ENCODE measurements at places on chromosomes 13 and 19.

- no peaks in the 10 kb centered on the region for H3K36me3 ChIP-seq
- no peak for DNase-seq
- H3K27me3 ChIP-seq, result no peaks in the 10 kb centered on the region
- peaks cover 21% of the 10 kb centered on the region for H3K4me1 ChIP-seq
Measured at GRCh38 chr13:26813980-26814348, 53.4 kb upstream of the GPR12 start.

GRCh38 chr13:43266936-43267615, 243.7 kb downstream of the DNAJC15 start:
- H3K4me1 ChIP-seq, result peaks cover 7% of the 10 kb centered on the region
- no peaks in the 10 kb centered on the region for H3K27me3 ChIP-seq
- no peaks in the 10 kb centered on the region for H3K36me3 ChIP-seq
- DNase-seq, result no peak
- no peak overlapping the region for H3K27ac ChIP-seq

DNA sequence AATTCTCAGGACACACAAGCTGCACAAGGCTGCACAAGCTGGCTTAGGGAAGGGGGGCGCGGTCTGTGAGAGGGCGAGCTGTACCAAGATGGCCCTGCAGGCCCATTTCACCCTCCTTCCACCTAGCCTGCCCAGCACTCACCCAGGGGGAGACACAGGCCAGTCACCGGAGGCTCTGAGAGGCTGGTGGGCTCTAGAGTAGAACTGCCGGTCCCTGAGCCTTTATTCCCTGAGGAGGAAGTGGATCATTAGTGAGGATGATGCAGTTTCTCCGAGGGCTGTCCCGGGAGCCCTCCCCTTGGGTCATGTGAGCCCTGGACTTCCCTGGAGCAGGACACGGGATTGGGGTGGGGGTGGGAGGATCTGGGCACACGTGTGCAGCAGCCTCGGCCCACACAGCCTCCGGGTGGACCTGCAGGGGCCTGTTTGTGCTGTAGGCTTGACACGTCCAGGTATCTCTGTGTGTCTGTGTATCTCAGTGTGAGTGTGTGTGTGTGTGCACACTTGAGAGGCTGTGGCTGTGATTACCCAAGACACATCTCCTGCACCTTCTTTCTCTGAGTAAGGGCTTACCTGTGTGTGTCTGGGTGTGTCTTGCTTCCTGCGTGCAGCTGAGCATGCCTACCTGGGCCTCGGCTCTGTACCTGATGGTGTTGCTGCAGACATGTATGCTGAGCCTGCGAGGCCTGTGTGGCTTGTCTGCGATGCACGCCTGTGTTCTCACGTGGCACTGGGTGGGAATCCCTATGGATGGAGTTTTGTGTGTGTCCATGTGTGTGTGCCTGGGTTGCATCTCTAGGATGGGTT, at the start of gene ACP5:
Gene ACP5 (minus strand): TSS at position 195 of the 807 bp plus-strand sequence. CDS start 328 bp downstream, outside the sequence.
- H3K36me3 ChIP-seq, result no peaks in the 10 kb centered on the region
- H3K4me3 ChIP-seq, result no peak within 1 kb of the TSS
- H3K27ac ChIP-seq, result no peak within 1 kb of the TSS
- peaks cover 13% of the 10 kb centered on the region for H3K27me3 ChIP-seq
- H3K4me1 ChIP-seq, result no peaks in the 10 kb centered on the region
- DNase-seq, result peak; percentile 27

DNA sequence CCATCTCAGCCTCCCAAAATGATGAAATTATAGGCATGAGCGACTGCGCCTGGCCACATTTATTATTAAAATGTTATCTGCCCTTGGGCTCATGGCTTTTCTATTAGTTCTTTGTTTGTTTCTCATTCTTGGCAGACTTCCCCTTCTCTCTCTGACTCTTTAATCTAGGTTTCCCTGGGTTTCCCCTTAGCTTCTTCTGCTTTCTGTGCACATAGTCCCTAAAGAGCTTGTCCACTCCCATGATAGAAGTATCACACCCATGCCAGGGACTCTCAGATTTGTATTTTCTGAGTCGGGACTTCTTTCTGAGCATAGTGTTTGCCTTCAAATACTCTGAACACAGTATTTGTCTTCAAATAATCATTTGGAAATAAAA, 38.6 kb upstream of the ITM2B start:
- H3K27me3 ChIP-seq, result peaks cover 1% of the 10 kb centered on the region
- no peak overlapping the region for H3K27ac ChIP-seq
- H3K36me3 ChIP-seq, result no peaks in the 10 kb centered on the region

- DNase-seq, result no peak
- H3K27me3 ChIP-seq, result peaks cover 22% of the 10 kb centered on the region
- H3K4me3 ChIP-seq, result peak overlapping the region; percentile 90
Measured at GRCh38 chr19:47512183-47512947, 2.5 kb downstream of the NAPA start.

DNA sequence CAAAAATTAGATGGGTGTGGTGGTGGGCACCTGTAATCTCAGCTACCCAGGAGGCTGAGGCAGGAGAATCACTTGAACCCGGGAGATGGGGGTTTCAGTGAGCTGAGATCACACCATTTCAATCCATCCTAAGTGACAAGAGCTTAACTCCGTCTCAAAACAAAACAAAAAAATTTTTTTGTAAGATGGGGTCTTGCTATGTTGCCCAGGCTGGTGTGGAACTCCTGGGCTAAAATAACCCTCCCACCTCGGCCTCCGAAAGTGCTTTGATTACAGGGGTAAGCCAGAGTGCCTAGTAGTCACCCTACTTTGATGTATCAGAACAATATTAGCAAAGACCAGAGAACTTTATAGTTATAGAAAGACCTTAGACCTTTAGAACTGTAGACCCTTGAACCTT, 7.9 kb downstream of the SPTBN4 start:
- no peak overlapping the region for H3K27ac ChIP-seq
- no peak overlapping the region for H3K4me3 ChIP-seq
- H3K36me3 ChIP-seq, result no peaks in the 10 kb centered on the region
- peaks cover 2% of the 10 kb centered on the region for H3K27me3 ChIP-seq
- H3K4me1 ChIP-seq, result no peaks in the 10 kb centered on the region

DNA sequence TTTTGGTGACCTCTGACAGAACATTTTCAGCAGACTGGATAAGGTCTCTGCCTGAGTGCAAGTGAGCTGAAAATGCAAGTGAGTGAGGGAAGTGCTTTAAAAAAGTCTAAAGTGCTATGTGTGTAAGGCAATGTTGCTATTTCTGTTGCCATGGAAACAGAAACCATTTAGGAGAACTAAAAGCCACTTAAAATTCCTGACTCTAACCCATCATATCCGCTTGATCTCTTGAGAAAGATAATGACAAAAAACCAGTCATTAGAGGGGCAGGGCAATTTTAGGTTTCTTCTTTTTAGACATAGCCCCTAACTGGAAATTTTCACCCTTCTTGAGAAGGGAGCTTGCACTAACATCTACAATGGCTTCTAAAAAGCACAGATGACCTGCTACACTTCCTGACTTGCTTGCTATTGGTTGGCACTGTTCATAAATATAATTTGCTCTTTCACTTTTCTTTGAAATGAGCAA, at the start of gene CYSLTR2:
Gene CYSLTR2 (plus strand): TSS at position 458 of the 468 bp plus-strand sequence. CDS start 52,889 bp downstream, outside the sequence.
- peak within 1 kb of the TSS; percentile 78 for H3K27ac ChIP-seq
- H3K4me1 ChIP-seq, result peaks cover 35% of the 10 kb centered on the region
- H3K36me3 ChIP-seq, result peaks cover 3% of the 10 kb centered on the region
- peak within 1 kb of the TSS; percentile 69 for H3K4me3 ChIP-seq
- DNase-seq, result no peak

GRCh38 chr19:10546817-10547216, 3.1 kb downstream of the ATG4D start:
- H3K36me3 ChIP-seq, result no peaks in the 10 kb centered on the region
- no peak for DNase-seq
- peaks cover 3% of the 10 kb centered on the region for H3K27me3 ChIP-seq
- H3K27ac ChIP-seq, result no peak overlapping the region
- H3K4me3 ChIP-seq, result no peak overlapping the region

DNA sequence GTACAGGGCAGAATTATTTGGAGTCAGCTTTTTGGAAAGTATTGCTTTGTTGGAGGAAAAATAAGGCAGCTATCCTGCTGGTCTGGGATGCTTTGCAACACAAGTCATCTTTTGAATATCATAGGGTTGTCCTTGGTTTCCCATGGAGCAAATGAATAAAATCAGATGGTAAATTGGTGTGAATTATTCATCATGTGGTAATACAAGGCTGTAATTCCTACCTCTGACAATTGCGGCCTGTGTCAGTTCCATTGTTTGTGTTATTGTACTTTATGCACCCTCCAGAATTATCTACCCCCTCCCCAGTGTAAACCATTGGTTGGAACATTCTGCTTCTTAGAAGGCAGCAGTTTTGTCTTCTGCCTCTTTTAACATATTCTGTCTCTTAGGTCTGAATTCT, 46.2 kb downstream of the RNASEH2B start:
- no peaks in the 10 kb centered on the region for H3K27me3 ChIP-seq
- no peak overlapping the region for H3K27ac ChIP-seq
- H3K4me3 ChIP-seq, result no peak overlapping the region

DNA sequence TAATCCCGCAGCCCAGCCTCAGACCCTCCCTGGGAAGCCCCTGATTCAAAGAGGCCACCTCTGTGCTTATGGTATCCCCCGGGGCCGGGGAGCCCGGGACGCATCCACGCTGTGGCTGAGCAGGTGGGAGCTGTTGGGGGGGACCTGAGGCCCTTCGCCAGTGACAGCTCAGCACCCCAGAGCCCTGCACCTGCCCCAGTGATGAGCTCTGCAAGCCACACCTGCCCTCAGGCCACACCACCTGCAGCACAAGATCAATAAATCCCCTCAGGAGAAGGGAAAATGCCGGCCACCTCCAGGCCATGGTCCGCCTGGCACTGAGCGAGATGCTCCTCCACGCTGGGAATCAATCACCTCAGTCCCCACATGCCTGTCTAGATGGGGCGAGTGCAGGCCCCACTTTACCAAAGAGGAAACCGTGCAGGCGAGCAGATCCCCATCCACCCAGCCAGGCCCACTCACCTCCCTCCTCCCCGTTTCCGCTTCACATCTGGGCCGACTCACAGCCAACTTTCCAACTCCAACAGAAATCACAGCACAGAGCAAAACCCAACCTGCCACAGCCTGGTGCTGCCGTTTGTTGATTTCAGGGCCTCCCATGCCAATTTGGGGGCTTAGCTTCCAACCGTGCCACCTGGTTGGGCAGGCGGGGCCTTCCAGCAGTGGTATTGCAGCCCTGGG, 12.8 kb downstream of the MOB3A start:
- H3K4me3 ChIP-seq, result no peak overlapping the region
- no peak for DNase-seq

GRCh38 chr13:91776611-91777193, 378.3 kb downstream of the GPC5 start:
- H3K27ac ChIP-seq, result no peak overlapping the region
- no peaks in the 10 kb centered on the region for H3K27me3 ChIP-seq
- no peak overlapping the region for H3K4me3 ChIP-seq
- peaks cover 9% of the 10 kb centered on the region for H3K4me1 ChIP-seq

GRCh38 chr19:1206864-1207450, 1.4 kb downstream of the STK11 start:
- peak; percentile 42 for DNase-seq
- peaks cover 11% of the 10 kb centered on the region for H3K4me1 ChIP-seq
- H3K4me3 ChIP-seq, result peak overlapping the region; percentile 92
- peak overlapping the region; percentile 82 for H3K27ac ChIP-seq
- no peaks in the 10 kb centered on the region for H3K36me3 ChIP-seq

DNA sequence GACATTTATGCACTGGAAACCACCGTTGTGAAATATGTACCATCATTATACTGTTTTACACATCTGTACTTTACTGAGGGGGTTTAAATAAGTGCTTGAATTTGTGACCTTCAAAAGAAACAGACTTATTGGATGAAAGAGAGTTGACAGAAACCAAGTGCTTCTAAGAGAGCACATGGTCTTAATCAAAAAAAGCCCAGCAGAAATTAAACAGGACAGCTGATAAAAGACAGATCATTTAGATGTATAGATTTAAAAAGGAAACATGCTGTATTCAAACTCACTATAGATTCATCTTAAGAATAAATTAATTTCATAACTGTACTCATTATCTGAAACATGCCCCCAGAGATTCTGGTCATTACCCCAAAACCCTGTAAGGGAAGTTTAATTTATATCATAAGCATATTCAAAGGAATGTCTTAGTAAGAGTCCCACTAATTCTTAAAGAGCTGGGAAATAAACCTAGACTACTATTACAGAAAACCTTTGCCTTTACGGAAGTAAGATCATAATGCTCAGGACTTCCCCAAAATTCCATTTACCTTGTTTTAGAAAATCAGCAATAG, 421.8 kb downstream of the DCT start:
- H3K4me3 ChIP-seq, result no peak overlapping the region
- peaks cover 13% of the 10 kb centered on the region for H3K4me1 ChIP-seq
- no peak overlapping the region for H3K27ac ChIP-seq
- no peaks in the 10 kb centered on the region for H3K27me3 ChIP-seq
- no peak for DNase-seq
